ENCODE measurements at places on chromosomes 6 and 20. TPM values are rescaled to one million over a fixed set of nuclear protein-coding genes. Genes with fewer than 3 reads are reported as not detected.

- DNase-seq: peak; percentile 67
These were observed 81.8 kb downstream of the JAG1 start for GRCh38 chr20:10591946-10592521.

The POPDC3 gene
- 64.8 TPM for total RNA-seq

The MYLK2 gene
- total RNA-seq: 0.71 TPM

The RSPH4A gene
- total RNA-seq: 0.26 TPM

The PRDM1 gene
- 2.4 TPM for total RNA-seq

All from LHCN-M2 (cell line).